Natural killer cell treated with Interleukin-12 subunit alpha and Interleukin-12 subunit beta and Interleukin-15 and Interleukin-18, amount 100 ng/mL, for 72 hours (primary cell): ENCODE measurements at places on chromosomes 5 and 9. TPM values are rescaled to one million over a fixed set of nuclear protein-coding genes. Genes with fewer than 3 reads are reported as not detected.

- no peak overlapping the region for H3K4me3 ChIP-seq
- peaks cover 17% of the 10 kb centered on the region for H3K27me3 ChIP-seq
- no peaks in the 10 kb centered on the region for H3K4me1 ChIP-seq
- H3K36me3 ChIP-seq: no peaks in the 10 kb centered on the region
- no peak overlapping the region for H3K27ac ChIP-seq
Measured at GRCh38 chr5:135095052-135095715, 61.2 kb upstream of the PITX1 start.

DNA sequence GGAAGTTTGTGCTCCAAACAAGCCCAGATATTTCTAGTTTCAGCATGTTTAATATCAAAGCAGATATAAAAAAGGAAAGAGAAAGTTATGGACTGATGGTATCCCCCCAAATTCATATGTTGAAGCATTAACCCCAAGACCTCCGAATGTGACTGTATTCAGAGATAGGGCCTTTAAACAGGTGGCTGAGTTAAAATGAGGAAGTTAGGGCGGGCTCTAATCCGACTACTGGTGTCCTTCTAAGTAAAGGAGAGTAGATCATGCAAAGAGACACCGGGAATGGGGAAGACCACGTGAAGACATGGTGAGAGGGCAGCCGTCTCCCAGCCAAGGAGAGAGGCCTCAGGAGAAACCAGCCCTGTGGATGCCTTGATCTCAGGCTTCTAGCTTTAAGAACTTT lies 324.1 kb upstream of the KIF2A start:
- no peak overlapping the region for H3K4me3 ChIP-seq
- no peaks in the 10 kb centered on the region for H3K27me3 ChIP-seq
- no peak overlapping the region for H3K27ac ChIP-seq
- no peaks in the 10 kb centered on the region for H3K4me1 ChIP-seq
- H3K36me3 ChIP-seq: no peaks in the 10 kb centered on the region

DNA sequence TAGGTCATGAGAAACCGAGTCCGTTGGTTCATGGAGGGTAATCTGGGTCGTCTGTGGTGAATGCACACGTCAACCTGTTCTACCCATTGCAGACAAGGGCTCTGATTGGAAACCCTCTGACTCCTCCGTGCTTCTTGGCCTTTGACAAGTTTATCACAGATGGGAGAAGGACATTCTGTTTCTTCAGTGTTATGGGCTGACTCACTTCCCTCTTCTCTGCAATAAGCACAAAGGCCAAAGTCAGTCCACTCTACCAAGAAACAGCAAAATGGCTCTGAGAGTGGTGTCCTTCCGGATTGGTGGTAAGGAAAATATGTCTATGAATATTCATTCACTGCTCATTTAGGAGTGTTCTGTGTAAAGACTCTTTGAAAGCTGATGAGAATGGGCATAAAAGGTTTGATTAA lies 89.3 kb downstream of the FEM1C start:
- no peak overlapping the region for H3K27ac ChIP-seq
- peaks cover 11% of the 10 kb centered on the region for H3K4me1 ChIP-seq
- no peak overlapping the region for H3K4me3 ChIP-seq
- no peak for DNase-seq
- H3K36me3 ChIP-seq: no peaks in the 10 kb centered on the region
- H3K27me3 ChIP-seq: peaks cover 7% of the 10 kb centered on the region

- H3K36me3 ChIP-seq: no peaks in the 10 kb centered on the region
- peaks cover 22% of the 10 kb centered on the region for H3K27me3 ChIP-seq
- H3K4me1 ChIP-seq: no peaks in the 10 kb centered on the region
- H3K4me3 ChIP-seq: no peak overlapping the region
- no peak overlapping the region for H3K27ac ChIP-seq
Measured at GRCh38 chr5:42689391-42689790, 67.2 kb upstream of the CCDC152 start.

DNA sequence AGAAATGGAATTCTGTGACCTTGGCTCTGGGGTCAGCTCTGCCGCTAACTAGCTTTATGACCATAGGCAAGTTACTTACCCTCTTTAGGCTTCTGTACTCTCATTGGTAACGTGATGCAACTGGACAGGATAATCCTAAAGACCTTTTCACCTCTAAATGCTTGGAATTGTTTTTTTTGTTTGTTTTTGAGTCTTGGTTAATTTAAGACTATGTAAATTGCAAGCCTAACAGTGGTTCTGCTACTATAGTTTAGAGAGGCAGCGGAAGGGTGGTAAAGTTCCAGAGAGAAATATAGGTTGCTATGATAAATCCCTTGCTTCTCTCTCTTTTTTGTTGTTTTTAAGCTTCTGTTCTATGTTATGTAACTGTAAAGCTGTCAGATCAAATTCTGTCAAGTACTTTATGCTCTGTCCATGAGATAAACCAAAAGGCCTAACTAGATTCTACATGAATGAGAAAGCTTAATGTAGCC lies 17.6 kb downstream of the FAM169A start:
- H3K36me3 ChIP-seq: no peaks in the 10 kb centered on the region
- no peak overlapping the region for H3K4me3 ChIP-seq
- no peak for DNase-seq
- no peak overlapping the region for H3K27ac ChIP-seq
- peaks cover 25% of the 10 kb centered on the region for H3K4me1 ChIP-seq
- H3K27me3 ChIP-seq: no peaks in the 10 kb centered on the region

DNA sequence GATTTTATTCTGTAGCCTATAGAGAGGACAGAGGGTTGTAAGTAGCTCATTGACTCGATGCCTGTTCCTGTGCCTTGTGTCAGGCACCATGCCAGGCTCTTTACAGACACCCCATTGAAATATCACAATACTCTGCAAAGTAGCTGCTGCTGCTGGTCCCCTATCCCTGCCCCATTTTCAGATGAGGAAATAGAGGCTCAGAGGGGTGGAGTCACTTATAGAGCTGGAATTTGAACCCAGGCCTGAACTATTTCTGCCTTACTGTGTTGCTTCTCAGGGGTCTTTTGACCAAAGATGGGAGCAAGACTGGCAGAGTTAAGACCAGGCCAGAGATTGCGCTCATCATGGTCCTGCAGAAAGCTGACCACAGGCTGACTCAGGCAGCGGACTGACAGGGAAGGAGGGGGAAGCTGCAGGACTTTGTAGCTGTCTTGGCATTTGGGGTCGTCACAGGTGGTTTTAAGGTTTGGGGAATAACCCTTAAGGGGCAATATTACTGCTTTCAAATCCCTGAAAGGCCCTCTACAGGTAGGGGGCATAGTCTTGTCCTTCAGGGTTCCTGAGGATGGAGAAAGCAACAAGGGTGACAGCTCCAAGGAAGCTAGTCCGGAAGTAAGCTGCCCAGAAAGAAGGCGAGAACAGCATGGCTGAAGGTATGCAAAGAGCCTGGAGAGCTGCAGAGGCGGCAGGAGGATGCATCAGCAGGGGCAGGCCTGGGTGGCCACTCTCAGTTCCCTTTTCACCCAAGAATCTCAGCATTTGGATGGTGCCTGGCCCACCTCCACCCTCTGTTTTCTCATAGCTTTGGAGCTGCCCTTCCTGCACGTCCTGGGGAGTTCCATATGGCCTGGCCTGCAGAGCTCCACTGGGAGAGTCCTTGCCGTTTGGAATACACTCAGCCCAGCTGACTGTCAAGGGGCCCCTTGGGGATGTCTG lies 18.3 kb upstream of the NDST1 start:
- DNase-seq: no peak
- H3K27ac ChIP-seq: peak overlapping the region; percentile 38
- H3K36me3 ChIP-seq: no peaks in the 10 kb centered on the region
- H3K4me1 ChIP-seq: peaks cover 19% of the 10 kb centered on the region

- no peaks in the 10 kb centered on the region for H3K27me3 ChIP-seq
- DNase-seq: no peak
- H3K4me3 ChIP-seq: no peak overlapping the region
- H3K27ac ChIP-seq: peak overlapping the region; percentile 74
Measured at GRCh38 chr5:141940695-141941271, 17.1 kb downstream of the DELE1 start.

- no peaks in the 10 kb centered on the region for H3K36me3 ChIP-seq
- no peak for DNase-seq
- no peak overlapping the region for H3K4me3 ChIP-seq
- H3K4me1 ChIP-seq: no peaks in the 10 kb centered on the region
Measured at GRCh38 chr9:69460012-69460411, 135.0 kb downstream of the ENTREP1 start.

- H3K36me3 ChIP-seq: no peaks in the 10 kb centered on the region
- no peak overlapping the region for H3K4me3 ChIP-seq
- no peaks in the 10 kb centered on the region for H3K27me3 ChIP-seq
- no peak overlapping the region for H3K27ac ChIP-seq
Measured at GRCh38 chr5:83925955-83926337, 205.3 kb upstream of the HAPLN1 start.

DNA sequence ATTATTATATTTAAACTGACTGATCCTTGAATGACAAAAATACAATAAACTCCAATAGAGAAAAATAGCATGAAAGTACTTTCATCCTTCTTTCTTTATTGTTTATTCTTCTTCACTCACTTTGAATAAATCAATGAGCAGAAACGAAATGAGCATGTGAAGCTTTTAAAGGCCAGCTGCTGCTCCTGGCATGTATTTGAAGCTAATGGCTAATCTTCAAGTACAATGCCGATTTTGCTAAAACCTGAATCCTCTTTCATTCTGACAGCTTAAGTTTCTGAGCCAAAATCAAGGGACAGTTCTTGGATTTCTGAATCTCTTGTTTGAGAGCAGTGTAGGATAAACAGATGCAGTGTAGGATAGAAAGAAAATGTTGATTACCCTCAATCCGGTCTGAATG lies 237.3 kb downstream of the CDH10 start:
- no peak for DNase-seq
- no peaks in the 10 kb centered on the region for H3K27me3 ChIP-seq
- H3K36me3 ChIP-seq: no peaks in the 10 kb centered on the region
- no peak overlapping the region for H3K4me3 ChIP-seq
- no peaks in the 10 kb centered on the region for H3K4me1 ChIP-seq

- no peak overlapping the region for H3K4me3 ChIP-seq
- H3K27ac ChIP-seq: no peak overlapping the region
- no peaks in the 10 kb centered on the region for H3K4me1 ChIP-seq
- no peaks in the 10 kb centered on the region for H3K36me3 ChIP-seq
- DNase-seq: no peak
- H3K27me3 ChIP-seq: peaks cover 8% of the 10 kb centered on the region
Measured at GRCh38 chr5:140321796-140322195, 18.9 kb upstream of the PFDN1 start.

DNA sequence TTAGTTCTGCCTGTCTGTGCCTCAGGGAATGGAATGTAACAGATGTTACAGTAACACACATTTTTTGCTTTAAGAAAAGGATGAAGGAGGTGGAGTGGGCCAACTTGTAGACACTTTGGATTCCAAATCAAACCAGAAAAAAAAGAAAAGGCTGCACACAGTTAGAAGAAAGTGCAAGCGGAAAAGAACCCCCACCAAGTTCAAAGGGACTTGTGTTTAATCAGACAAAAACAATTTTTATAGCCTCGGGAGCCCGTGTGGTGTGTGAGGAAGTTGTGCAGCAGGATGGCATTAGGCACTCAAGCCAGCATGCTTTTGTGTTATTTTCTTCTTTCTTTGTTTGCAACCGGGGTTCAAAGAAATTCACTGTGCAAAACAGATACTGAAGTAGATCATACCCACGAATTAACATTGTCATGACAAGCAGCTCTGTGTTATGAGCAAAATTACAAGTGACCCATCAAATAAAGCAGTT lies 189.5 kb downstream of the SEMA5A start:
- no peak overlapping the region for H3K4me3 ChIP-seq
- H3K4me1 ChIP-seq: no peaks in the 10 kb centered on the region
- no peaks in the 10 kb centered on the region for H3K27me3 ChIP-seq
- peaks cover 2% of the 10 kb centered on the region for H3K36me3 ChIP-seq
- no peak for DNase-seq

GRCh38 chr9:112274600-112274999 lies 58.8 kb downstream of the PTBP3 start:
- no peak for DNase-seq
- peaks cover 56% of the 10 kb centered on the region for H3K4me1 ChIP-seq
- H3K27ac ChIP-seq: peak overlapping the region; percentile 26

GRCh38 chr5:3584724-3585531 lies 10.7 kb upstream of the IRX1 start:
- peaks cover 51% of the 10 kb centered on the region for H3K27me3 ChIP-seq
- no peak overlapping the region for H3K4me3 ChIP-seq
- H3K4me1 ChIP-seq: peaks cover under 1% of the 10 kb centered on the region
- H3K36me3 ChIP-seq: peaks cover 4% of the 10 kb centered on the region
- H3K27ac ChIP-seq: no peak overlapping the region

DNA sequence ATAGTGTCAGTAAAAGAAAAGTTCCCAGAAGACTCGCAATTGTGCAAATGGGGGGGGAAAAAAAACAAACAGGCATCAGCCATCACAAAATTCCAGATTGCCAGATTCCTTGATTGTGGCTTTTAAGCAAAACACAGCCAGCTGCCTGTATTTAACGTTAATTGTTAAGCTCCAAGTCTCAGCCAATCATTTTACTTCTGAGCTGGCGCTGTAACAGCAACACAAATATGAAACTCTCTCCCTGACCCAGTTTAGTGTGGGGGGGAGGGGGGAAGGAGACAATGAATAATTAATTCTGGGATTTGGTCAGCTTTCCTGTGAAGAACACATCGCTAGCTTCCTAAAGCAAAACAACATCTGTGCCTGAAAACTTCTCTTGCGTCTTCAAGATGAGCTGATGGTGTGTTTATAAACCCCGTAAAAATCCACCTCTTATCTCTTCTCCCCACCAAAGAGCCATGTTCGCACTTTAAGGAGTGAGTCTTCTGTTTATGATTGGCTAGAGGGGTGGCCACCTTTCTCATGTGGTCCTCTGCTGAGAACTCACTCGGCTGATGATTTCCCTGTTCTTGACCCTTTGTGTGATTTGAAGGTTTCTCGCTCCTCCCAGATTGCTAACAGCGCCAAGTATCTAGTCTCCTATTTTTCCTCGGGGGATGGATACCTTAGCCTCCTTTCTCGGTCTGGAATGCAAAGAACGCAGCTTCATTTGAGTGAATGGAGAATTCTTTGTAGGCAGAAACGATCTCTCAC lies 160.2 kb upstream of the DAPK1 start:
- H3K36me3 ChIP-seq: no peaks in the 10 kb centered on the region

GRCh38 chr5:149160291-149160787 lies 19.0 kb downstream of the ABLIM3 start:
- no peak overlapping the region for H3K27ac ChIP-seq
- DNase-seq: no peak
- no peak overlapping the region for H3K4me3 ChIP-seq
- no peaks in the 10 kb centered on the region for H3K4me1 ChIP-seq

DNA sequence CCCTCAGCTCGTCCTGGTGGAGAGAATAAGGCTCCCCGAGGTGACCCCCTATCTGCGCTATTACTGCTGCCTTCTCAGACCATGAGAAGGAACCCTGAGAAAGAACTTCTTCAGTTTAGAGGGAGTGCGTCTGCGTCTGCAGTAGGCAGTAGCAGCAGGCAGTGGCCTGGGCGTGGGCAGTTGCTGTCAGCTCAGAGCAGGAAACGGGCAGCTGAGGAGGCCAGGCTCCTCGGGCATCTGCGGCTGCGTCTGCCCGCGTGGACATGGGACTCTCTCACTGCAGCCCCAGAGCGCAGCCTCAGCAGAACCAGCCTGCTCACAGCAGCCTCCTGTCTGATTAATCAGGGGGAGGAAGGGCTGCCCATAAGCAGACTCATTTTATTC lies 49.8 kb upstream of the FCN1 start:
- H3K36me3 ChIP-seq: no peaks in the 10 kb centered on the region
- no peaks in the 10 kb centered on the region for H3K4me1 ChIP-seq
- no peak overlapping the region for H3K4me3 ChIP-seq
- no peak for DNase-seq
- H3K27ac ChIP-seq: no peak overlapping the region

The HTR1A gene
- total RNA-seq: not detected

The FAM151B gene
- total RNA-seq: 0.12 TPM

The LMX1B gene
- total RNA-seq: not detected

The FBP2 gene
- not detected for total RNA-seq

The LCNL1 gene
- total RNA-seq: not detected

The PCDHB12 gene
- total RNA-seq: not detected
